IPS-NIHi11 (cell line): ENCODE measurements at places on chromosomes 7 and 10.
A peak's percentile ranks its signal among the peaks of the same experiment; 100 is the strongest.

DNA sequence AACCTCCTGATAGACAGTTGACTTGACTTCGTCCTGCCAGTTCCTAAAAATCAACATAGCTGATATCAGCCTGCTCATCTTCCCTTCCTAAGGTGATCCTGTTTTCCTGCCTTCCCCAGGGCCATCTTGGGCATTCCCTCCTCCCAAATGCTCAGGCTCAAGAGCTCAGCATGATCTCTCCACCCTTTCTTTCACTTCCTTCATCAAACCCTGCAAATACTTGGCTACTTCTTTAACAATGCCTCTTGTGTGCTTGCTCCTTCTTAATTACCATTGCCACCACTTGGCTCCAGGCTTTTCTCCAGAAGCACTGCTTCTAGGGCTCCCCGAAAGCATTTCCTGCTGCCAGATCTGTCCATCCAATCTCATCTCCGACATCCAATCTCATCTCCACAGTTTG, 7.3 kb downstream of the FSCN3 start:
- DNase-seq, result no peak

- DNase-seq, result no peak
Observed at GRCh38 chr10:6002809-6003510, 25.6 kb upstream of the IL15RA start.

GRCh38 chr10:59173414-59173813, 3.0 kb upstream of the PHYHIPL start:
- DNase-seq, result no peak

- DNase-seq, result no peak
Observed at GRCh38 chr7:2350861-2351260, 3.8 kb upstream of the EIF3B start.

- peak; percentile 81 for DNase-seq
Observed at GRCh38 chr10:100338434-100339036, 8.5 kb upstream of the SCD start.

- no peak for DNase-seq
Observed at GRCh38 chr10:72515455-72515854, 110.4 kb downstream of the MICU1 start.
